ENCODE measurements at places on chromosomes 1 and 21.

DNA sequence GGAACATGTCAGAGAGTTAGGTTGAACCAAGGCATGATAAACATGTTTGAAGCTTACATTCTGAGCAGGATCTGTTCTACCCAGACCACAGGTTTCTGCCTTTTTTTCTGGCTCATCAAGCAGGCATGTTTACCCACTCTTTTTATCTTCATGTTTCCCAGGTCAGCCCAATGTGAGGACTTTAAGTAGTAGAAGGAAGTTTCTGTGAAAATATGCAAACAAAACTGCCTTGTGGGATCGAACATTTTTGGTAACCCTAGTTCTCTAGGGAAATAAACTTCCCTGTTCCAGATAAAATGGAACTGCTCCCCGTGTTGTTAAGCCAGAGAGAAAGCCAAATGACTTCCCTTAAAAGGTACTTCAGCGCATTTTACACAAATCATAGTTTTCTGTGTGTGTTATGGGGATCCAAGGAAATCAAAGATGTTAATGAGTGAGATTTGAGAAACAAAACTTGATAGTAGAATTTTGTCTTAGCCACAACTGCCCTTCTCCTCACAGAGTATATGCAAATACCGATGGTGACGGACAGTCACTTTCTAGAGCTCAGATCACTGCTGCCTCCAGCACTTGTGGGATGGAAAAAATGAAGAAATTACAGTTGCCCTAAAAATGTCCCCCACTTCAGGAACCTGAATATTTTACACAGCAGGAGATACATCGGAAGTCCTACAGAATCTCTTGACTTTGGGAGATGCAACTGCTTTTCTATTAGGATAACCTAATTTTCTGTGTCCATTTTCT, 765 bp upstream of the HIPK1 start:
- DNase-seq, result no peak

DNA sequence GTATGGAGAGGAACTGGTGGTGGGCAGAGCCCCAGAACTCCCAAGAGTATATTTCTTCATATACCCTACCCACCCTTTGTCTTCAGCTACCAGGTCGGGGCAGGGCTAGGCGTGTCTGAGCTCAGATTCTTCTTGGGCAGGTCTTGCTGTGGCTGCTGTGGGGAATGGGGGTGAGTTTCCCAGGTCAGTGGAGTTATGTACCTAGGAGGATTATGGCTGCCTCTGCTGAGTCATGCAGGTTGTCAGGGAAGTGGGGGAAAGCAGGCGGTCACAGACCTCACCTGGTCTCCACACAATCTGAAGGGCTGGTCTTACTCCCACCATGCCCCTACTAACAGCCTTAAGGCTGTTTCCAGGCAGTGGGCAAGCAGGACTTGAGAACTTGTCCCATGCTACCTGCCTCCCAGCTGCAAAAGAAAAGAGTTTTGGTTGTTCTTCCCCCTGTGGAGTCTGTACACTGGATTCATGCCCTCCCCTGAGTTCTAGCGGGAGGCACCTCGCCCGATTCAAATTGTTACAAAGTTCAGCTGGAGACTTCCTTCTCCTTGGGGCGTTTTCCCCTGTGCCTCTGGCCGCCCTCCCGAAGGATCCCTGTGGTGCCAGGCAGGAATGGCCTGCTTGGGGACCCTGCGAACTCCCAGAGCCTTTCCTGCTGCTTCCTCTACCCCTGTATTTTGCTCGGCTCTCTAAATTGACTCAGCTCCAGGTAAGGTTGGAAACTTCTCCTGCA, 58.6 kb downstream of the NPHS2 start:
- no peak for DNase-seq

DNA sequence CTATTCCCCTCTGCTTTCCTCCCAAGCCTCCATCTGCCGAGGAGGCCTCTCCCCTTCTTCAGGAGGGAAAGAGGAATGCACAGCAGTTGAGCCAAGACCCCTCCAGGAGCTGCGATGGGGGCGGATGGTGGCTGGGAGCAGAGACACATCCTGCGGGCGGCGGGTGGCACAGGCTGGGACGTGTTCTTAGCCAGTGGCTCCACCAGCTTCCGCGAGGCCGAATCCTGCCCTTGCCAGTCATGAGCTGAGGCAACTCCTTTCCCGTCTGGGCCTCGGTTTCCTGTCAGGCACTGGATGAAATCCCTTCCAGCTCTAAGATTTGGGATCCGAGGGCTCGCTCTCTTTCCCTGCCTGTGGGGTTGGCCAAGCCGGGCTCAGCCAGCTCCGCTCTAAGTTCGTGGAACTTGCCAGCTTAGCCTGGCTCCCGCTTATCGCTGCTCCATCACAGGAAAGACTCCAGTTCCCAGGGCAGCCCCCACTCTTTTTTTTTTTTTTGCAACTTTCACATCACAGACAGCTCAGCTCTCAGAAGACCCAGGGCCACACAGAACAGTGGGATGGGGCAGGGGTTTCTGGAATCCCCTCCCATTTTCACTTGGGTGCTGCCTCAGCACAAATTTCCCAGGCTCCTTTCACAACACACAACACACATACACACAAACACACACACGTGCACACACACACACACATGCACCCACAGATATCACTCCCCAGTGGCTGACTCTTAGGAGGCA, 506 bp downstream of the MYOM3 start:
- DNase-seq, result no peak

- DNase-seq, result no peak
Measured at GRCh38 chr1:33721301-33721815, 142.5 kb upstream of the HMGB4 start.

DNA sequence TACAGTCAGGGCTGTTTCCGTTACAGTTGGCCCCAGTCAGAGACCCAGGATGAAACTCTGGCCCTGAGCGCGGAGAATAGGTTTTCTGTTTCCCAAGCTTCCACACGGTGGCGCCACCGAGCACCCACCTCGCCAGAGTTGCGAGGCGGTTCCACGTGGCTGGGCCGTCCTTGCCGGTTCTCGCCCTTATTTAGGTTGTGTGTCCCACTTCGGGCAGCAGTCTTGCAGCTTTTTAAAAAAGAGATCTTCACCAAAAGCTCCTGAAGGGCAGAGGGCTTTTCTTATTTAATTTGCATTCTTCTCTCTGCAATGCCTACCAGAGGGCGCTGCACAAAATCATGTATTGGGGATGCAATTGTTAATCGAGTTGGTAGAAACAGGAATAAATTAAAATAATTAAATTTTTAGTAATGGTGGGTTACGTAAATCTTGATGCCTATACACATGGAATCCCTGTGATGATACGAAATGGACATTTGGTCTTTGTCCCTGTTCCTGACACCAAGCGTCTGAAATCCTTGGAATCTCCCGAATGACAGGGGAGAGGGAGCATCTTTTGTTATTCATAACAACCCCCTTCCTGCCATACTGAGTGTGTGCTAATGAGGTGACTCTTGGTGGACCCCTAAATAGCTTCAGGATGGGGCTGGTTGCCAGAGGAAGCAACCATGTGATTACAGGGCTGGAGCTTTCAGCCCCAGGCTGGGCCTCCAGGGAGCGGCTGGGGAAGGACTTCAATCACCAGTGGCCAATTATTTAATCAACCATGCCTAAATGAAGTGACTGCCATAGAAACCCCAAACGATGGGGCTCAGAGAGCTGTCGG, 5.6 kb upstream of the S100A7 start:
- no peak for DNase-seq

GRCh38 chr1:86502721-86503405, 34.1 kb downstream of the CLCA1 start:
- no peak for DNase-seq
